ENCODE measurements at places on chromosomes 3 and 15. TPM values are rescaled to one million over a fixed set of nuclear protein-coding genes. Genes with fewer than 3 reads are reported as not detected.
A peak's percentile ranks its signal among the peaks of the same experiment; 100 is the strongest.

GRCh38 chr3:76367281-76367680 lies 581.9 kb upstream of the ZNF717 start:
- H3K4me1 ChIP-seq: no peaks in the 10 kb centered on the region
- no peaks in the 10 kb centered on the region for H3K36me3 ChIP-seq

GRCh38 chr15:74482661-74483060 lies 21.7 kb upstream of the UBL7 start:
- no peak for DNase-seq
- no peak overlapping the region for H3K27ac ChIP-seq
- no peak overlapping the region for H3K4me3 ChIP-seq
- no peaks in the 10 kb centered on the region for H3K36me3 ChIP-seq
- H3K27me3 ChIP-seq: no peaks in the 10 kb centered on the region
- H3K4me1 ChIP-seq: no peaks in the 10 kb centered on the region

DNA sequence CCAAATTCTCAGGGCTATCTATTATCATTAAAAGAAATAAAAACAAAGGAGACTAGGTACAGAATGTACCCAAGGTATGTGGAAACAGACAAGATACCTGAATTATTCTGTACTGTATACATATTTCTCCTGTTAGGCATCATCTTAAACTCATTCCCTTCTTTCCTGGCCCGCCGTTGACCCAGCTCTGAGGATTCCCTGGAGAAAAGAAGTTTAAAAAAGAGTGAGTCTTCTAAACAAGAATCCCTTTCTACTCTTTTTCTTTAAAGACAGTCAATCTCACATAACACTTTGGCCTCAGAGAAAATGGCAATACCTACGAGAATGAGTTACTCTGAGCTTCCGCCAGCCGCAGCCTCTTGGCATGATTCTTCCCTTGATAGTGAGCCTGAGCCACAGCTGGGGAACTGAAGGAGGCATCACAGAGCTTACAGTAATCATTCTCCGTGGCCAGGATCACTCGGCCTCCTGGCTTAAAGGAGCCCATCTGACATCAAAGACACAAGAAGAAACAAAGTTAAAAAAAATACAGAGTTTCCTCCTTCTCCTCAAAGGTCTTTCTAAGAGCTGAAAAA lies 44.2 kb downstream of the ZMAT3 start:
- no peaks in the 10 kb centered on the region for H3K4me1 ChIP-seq
- H3K4me3 ChIP-seq: no peak overlapping the region
- H3K27ac ChIP-seq: no peak overlapping the region
- peaks cover 5% of the 10 kb centered on the region for H3K36me3 ChIP-seq
- no peak for DNase-seq

The CPNE9 gene
- 0.92 TPM for polyA plus RNA-seq

- no peak for DNase-seq
- no peak overlapping the region for H3K27ac ChIP-seq
- H3K4me3 ChIP-seq: no peak overlapping the region
- no peaks in the 10 kb centered on the region for H3K4me1 ChIP-seq
- no peaks in the 10 kb centered on the region for H3K36me3 ChIP-seq
Observed at GRCh38 chr3:160616716-160617115, 51.3 kb upstream of the KPNA4 start.

DNA sequence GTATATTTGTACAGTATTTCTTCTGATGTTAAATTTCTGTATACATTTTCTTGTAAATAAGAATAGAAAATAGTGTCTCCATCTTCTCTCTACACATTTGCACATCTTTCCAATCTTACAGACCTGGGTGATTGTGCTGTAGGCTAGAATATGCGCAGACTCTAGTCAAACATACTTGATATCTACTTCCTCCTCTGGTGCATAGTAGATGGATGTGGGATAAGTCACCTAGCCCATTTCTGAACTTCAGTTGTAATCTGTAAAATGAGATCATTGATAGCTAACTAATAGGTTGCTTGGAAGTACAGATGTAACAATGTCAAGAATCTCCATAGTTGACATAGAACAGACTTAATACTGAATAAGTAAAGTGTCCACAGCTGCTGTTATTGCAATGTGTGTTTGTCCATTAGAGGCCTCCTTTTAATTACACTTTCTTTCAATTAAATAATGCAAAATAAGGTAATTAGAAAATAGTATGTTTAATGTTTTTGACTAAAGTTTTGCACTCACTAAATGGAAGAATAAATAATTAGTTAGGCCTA lies 46.7 kb downstream of the ALCAM start:
- no peaks in the 10 kb centered on the region for H3K4me1 ChIP-seq
- no peak overlapping the region for H3K4me3 ChIP-seq
- H3K27ac ChIP-seq: no peak overlapping the region
- no peaks in the 10 kb centered on the region for H3K36me3 ChIP-seq
- H3K27me3 ChIP-seq: no peaks in the 10 kb centered on the region
- DNase-seq: no peak

- H3K36me3 ChIP-seq: no peaks in the 10 kb centered on the region
- H3K27me3 ChIP-seq: no peaks in the 10 kb centered on the region
- H3K4me1 ChIP-seq: no peaks in the 10 kb centered on the region
- DNase-seq: peak; percentile 78
- no peak overlapping the region for H3K27ac ChIP-seq
Observed at GRCh38 chr3:66276705-66277274, 56.0 kb downstream of the SLC25A26 start.

- no peak overlapping the region for H3K4me3 ChIP-seq
- no peak overlapping the region for H3K27ac ChIP-seq
- peaks cover 22% of the 10 kb centered on the region for H3K4me1 ChIP-seq
- peaks cover 7% of the 10 kb centered on the region for H3K36me3 ChIP-seq
Observed at GRCh38 chr3:146521394-146521793, 23.0 kb downstream of the PLSCR1 start.

- H3K27ac ChIP-seq: no peak overlapping the region
- DNase-seq: no peak
- no peak overlapping the region for H3K4me3 ChIP-seq
- H3K27me3 ChIP-seq: no peaks in the 10 kb centered on the region
Observed at GRCh38 chr3:59247402-59247841, 197.6 kb upstream of the CFAP20DC start.

DNA sequence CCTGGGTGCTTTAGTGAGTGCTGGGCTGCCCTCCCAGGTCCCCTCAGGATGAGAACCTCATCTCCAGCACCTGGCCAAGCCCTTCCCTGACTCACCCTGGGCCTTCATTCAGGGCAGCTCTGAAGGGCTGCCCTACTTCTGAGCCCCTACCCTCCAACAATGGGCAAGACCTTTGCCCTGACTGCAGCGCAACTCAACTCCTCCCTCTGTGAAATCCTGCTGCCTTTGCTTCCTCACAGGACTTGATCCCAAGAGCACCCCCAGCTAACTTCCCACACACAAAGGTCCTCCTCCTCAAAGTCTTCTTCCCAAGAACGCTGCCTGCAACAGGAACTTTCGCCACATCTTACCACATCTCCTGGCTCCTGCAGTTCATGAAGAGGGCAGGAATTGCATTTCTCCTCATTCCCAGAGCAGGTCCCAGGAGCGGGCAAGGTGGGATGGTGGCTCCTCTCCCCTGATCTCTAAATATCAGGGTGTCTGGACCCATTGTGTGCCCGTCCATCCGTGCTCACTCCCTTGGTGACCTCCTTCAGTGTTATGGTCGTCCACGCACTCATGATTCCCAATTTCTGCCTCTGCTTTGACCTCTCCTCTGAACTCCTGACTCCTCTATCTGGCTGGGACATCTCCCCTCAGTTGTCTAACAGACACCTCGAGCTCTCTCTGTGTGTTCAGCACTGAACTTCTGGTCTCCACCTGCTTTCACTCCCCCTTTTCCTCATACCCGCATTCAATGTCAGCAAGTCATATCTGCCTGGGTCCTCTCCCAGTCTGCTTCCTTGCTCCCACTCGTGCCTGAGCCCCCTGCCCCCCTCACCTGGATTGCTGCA lies 4.5 kb upstream of the SSUH2 start:
- H3K27ac ChIP-seq: peak overlapping the region; percentile 30
- H3K36me3 ChIP-seq: no peaks in the 10 kb centered on the region
- peak; percentile 69 for DNase-seq
- peak overlapping the region; percentile 29 for H3K4me3 ChIP-seq

GRCh38 chr3:52468336-52468735 lies 12.9 kb downstream of the NISCH start:
- no peaks in the 10 kb centered on the region for H3K27me3 ChIP-seq
- no peak overlapping the region for H3K27ac ChIP-seq
- H3K4me3 ChIP-seq: no peak overlapping the region
